SK-N-SH treated with all-trans-retinoic acid at 6 μM for 48 hours (cell line): ENCODE measurements at places on chromosomes 11 and 22.
A peak's percentile ranks its signal among the peaks of the same experiment; 100 is the strongest.

DNA sequence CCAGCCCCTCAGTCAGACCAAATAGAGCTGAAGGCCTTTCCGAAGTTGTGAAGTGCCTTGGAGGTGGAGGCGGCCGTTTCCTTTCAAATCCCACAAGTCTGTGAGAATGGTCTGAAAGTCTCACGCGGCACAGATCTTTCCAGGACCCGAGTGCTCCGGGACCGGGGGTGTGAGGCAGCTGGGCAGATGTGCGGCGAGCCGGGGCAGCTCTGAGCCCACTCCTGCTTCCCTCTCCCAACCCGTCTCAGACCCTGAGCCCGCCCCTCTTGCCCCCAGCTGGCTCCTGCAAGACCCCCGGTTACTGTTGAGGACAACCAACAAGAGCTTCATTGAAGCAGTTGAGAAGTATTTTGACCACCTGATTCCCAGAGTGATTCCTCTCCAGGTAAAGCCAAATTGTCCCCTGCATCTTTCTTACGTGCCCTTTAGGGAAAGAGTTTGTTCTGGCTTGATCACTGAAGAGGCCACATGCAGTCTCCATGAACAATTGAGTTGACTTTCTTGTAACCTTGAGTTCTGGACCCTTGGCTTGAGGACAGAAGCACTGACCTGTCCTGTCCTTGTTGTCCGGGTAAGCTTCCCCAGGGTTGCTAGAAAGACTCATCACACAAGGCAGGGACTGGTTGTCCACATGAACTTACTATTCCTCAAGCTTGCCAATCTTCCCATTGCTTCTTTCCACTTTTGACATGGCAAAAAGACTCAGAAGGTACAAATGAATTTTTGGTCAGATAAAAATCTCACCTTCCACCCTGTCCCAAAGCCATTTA, 7.5 kb downstream of the GLB1L3 start:
- no peak for ATAC-seq

DNA sequence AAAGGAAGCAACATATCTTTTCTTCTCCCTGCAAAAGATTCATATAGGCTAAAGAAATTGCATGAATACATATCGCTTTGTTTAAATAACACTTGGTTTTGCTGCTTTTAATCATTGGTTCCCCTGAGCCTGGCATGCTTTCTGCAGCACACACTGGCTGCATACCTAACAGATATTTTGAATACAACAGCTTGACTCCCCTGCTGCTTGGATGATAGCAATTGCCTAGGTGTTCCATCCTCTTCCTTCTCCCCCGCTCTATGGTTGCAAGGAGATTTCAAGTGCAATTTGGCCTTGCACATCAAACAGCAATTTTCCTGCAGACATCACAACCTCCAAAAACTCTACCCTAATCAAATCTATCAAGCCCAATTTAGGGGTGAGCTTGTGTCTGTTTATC, 430.0 kb downstream of the NTM start:
- ATAC-seq = no peak

GRCh38 chr22:31179345-31179744, 19.4 kb downstream of the RNF185 start:
- ATAC-seq = no peak

DNA sequence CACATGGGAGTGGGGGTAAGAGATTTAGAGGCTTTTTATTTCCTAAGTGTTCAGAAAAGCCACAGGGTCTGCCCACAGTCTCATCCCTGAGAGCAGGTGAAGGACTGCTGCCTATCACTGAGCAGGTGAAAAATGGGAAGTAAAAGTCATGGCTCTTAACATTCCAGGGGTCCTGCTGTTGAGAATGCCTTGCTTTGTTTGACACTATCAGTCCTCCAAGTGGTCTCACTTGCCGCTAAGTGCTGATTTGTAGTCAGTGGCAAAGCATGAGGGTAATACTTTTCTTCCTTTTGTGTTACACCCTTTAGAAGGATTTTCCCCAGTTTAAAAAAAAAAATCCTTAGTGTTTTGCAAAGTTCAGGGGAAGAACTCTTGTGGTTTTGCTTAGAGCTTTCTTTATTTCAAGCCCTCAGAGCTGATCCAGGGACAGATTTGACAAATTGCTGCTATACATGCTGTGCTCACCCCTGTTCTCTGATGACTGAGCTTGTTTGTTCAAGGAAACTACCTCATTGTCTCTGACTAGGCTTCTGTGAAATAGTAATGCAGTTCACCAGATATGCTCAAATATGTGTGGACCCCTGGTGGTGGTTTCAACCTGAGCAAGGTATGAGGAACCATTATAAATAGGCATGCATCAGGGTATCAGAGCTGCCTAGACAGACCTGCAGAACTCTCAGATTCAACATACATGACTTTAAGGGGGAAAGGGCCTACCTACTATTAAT, 141.0 kb downstream of the ARHGAP42 start:
- peak; percentile 35; the same call in 1 of the 3 replicates for ATAC-seq

- no peak for ATAC-seq
These were observed 10.4 kb downstream of the SPON1 start for GRCh38 chr11:13972944-13973343.

GRCh38 chr11:123187665-123188507, 7.2 kb downstream of the CLMP start:
- ATAC-seq = peak; percentile 60

DNA sequence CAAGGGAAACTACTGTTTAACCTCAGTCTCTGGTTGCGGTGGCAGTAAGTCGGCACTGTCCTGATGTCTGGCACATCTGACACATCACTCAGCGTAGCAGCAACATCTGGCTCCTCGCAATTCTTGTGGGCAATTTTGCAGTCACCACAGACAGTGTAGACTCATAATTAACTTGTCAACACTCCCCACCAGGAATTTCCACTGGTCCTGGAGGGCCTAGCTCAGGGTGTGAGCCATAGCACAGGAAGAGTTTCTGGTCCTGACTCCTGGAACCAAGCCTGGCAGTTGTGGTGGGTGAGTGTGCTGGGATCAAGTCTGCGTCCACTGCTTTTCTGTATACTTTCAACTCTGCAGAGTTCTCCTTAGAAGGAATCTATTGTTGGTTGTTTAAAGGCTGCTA, 209.7 kb downstream of the SNX19 start:
- ATAC-seq = no peak

- ATAC-seq = no peak
These were observed 101.6 kb downstream of the COMMD9 start for GRCh38 chr11:36187622-36188021.

DNA sequence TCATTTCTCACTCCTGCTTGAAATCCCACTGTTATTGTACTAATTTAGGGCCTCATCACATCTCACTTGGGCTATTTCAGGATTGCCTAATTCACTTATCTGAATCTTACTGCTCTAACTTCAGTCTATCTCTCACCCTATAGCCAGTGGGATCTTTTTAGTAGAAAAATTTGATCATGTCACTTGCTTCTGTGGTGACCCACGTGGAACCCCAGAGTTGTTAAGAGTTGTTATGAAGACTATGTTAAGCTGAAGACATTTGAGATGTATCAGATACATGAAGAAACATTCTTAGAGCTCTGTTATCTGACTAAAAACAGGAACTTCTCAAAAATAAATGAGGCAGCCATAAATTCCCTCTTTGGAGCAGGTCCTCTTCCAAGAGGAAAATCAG, 1375.6 kb upstream of the TENM4 start:
- ATAC-seq = no peak

DNA sequence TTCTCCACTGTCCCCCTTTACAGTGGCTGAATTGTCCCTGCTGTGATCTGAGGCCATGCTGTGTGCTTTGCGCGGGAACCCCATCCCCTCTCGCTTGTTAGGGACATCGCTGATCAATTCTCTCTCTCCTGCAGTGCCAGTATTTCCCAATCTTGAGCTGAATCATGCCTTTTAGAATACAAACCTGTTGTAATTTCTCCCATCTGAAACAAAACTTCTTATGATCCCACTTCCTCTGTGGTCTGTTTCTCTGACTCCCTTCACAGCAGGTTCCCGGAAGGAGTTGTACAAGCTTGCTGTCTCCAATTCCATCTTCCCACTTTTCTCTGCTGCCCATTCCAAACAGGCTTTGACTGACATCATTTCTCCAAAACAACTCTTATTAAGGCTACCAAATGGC, 16.8 kb downstream of the ADAMTS15 start:
- ATAC-seq = no peak

- no peak for ATAC-seq
These were observed 192.7 kb downstream of the BUD13 start for GRCh38 chr11:116579857-116580727.

DNA sequence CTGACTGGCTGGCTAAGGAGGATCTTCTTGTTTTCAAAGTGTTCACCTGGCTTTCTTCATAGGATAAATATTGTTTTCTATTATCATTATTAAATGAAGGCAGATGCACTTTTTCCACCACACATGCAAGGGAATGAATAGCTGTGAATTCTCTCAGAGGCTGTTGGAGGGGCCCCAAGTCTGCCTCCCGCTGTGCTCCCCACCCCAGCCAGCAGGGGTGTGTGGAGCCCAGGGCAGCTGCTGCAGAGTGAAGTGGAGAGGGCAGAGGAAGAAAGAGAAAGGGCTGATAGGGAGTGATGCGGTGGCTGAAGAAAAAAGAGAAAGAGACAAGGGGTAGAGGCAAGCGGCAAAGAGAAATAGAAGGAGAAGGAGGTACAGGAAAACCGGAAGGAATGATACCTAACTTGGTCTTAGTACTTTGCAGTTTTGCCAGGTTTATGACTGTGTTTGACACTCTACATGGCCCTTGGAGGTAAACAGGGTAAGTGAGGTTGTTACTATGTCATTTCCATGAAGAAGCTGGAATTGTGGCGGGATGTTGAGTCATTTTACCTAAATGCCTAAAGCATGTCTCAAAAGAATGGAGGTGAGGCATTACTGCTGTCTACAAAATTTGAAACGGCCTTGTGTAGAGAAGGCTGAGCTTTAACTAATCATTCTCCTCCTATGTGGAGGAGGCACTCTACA, 145.7 kb upstream of the B3GAT1 start:
- no peak for ATAC-seq

DNA sequence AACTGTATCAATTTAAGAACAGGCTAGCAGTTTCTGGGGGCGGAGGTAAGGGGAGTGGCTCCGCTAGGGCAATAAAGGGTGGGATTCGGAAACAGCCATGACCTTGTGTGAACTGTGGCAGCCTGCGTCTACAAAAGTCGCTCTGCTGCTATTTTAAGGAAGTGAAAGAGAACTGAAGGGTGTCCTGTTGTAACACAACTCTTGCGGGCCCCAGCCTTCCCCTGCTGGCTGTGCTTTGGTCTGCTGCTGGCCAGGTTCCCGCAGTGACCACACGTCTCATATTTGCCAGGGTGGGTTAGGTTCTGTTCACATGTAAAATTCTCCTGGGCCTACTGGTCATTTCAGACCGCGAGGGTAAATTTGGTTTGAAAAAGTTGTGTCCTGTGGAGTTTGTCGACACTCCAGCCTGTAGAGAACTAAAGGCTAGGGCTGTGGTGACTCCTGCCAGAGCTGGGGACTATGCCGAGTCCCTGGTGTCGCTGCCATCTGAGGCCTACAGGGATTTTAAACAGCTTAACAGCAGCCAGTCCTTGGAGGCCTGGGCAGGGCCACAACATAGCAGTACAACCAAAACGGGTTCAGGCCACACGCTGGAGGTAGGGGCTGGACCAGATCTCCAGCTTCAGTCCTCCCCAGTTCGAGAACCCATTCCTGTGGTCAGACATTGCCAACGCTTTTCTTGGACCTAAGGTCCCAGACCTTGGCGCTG, 1.1 kb upstream of the PPFIBP2 start:
- peak; percentile 37 for ATAC-seq

DNA sequence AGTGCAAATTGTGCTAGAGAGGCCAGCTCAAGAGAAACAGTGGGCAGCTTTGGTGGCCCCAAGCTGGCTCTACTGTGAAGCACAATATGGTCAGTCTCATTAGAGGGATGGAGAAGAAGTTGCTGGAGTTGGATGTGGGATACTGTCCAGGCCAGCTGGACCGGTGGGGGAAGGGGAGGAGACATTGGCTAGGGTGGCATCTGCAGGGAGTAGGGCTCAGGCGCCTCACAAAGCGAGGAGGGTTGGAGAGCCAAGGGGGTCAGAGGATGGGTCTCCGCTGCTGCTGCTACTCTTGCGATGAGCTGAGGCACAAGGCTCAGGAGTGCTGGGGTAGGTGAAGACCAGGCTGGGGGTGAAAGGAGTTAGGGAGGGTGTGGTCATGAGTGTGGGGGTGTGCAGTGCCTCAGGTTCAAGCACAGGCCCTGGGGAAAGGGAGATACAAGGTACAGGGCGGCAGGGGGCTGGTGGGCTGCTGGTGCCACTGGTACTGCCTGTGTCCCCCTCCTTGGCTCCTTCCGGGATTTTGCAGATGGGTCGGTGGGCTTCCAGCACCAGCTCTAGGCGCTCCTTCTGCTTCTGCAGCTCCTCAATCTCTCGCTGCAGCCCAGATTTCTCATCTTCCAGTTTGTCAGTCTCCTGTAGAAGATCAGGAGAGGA, 2.3 kb downstream of the CCDC85B start:
- no peak for ATAC-seq

DNA sequence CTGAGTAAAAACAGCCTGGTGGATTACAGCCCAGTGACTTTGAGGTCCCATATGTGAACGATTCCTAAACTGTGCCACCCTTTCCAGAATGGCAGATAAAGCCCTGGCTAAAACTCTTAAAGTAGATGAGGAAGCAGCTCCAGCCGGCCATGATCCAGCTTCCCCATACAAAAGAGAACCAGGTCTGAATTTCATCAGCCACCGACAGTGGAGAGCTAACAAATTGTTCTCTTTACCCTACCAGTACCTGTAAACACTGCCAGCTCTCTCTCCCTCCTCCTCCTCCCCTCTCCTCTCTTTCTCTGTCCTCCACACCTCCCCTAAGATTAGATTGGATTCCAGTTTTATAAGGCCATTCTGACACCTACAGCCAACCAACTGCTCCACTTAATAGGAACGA, 176.9 kb downstream of the DSCAML1 start:
- no peak for ATAC-seq

GRCh38 chr22:47299211-47299862, 536.9 kb downstream of the TBC1D22A start:
- no peak for ATAC-seq

GRCh38 chr11:59292611-59293010, 66.1 kb upstream of the OR5AN1 start:
- no peak for ATAC-seq

DNA sequence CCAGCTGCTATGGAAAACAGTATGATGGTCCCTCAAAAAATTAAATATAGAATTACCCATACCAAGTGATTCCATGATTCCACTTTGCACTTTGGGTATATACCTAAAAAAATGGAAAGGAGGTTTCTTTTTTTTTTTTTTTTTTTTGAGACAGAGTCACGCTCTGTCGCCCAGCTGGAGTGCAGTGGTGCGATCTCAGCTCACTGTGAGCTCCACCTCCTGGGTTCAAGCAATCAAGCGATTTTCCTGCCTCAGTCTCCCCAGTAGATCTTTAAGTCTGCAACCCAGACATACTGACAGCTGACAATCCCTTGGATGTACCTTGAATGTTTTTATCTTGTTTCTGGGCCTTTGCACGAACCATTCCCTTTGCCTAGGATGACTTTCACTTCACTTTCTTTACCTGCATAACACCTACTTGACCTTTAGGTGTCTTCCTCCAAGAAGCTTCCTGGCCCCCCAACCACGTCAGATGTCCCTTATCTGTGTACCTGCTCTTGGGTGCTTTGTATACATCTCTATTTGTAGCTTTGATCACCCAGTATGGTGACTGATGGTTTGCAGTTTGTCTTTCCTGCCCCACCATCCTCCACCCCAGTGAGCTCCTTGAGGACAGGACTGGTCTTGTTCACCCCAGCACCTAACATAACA, 11.6 kb downstream of the UCP3 start:
- ATAC-seq = no peak

- ATAC-seq = no peak
These were observed 20.8 kb downstream of the KCNA4 start for GRCh38 chr11:29996016-29996415.

GRCh38 chr11:111925953-111926352, 7.2 kb downstream of the C11orf52 start:
- no peak for ATAC-seq
